ENCODE measurements at places on chromosomes 13 and 19.

DNA sequence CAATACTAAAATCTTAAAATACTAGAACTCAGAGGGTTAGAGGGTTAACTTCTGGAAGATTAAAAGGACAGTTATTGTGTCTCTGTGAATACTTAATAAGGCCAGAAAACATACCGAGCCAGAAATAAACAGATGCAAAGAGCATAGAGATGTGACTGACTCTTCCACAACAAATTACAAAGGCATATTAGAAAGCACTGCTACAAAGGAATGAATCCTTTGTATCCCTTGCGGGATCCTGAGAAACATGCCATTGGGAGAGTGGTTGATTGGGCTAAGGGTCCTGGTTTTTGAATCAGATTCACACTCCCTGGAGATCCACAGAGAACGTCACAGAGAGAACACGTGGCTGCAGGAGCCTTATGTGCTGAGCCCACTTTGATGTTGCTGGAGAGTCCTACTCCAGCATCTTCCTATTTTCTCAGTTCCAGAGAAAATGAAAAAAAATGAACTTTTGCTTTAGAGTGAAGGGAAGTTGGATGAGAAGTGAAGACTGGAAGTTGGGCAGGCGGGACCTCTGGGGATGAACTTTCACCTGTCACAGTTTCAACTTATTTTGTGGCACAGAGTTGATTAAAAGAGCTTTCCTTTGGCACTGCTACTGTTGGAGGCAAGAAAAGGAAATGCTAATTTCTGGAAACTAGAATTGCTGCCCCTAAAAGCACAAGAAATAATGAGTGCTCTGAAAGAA is 309.9 kb downstream of the DCT start:
- DNase-seq, result no peak

- no peak for DNase-seq
Measured at GRCh38 chr19:5078182-5078581, 109.3 kb downstream of the KDM4B start.

GRCh38 chr13:114328595-114328994 is 14.3 kb downstream of the CHAMP1 start:
- no peak for DNase-seq

DNA sequence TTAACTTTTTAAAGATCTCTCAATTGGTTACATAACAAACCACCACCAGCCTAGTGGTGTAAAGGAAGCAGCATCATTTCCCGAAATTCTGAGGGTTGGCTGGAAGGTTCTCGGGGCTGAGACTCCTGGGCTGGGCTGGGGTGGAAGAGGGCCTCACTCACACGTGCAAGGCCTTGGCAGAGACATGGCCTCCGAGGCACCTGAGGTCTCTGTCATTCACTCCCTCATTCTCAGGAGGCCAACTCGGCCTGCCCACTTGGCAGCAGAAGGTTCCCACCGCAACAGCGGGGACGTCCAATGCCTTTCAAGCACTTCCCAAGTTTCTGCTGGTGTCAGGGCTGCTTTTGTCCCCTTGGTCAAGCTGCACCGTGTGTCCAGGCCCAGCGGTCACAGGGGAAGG is 18.6 kb upstream of the RASA3 start:
- no peak for DNase-seq

DNA sequence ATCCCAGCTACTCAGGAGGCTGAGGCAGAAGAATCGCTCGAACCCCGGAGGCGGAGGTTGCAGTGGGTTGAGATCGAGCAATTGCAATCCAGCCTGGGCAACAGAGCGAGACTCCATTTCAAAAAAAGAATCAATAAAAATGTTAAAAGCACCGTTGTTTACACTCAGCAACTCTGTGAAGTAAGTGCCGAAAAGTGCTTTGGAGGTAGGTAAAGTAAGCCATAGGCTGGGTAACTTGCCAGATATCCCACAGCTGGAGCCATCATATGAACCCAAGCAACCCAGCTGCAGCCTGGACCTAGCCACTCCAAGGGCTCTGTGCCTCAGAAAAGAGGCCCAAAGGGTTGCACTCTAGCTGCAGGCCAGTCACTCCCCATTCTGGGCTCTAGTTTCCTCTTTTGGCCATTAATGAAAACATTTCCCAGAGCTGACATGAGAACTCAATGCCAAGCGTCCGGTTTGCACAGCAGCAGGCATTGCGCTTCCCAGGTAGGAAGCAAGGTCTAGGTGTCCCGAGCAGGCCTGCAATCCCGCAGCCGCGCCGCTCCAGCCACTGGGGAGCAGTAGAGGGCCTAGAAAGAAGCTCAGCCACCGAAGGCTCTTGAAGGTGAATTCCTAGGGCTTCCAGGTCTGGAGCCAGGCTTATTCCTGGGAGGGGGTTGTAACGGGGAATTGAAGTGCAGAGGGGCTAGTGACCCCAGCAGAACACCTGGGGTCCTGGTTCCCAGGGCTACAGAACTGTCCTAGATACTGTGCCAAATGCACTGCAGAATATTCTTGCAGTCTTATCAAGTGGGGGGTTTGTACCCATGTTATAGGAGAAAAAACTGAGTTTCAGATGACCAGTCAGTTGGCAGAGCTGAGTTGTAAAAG is 4.1 kb upstream of the CD79A start:
- DNase-seq, result no peak

DNA sequence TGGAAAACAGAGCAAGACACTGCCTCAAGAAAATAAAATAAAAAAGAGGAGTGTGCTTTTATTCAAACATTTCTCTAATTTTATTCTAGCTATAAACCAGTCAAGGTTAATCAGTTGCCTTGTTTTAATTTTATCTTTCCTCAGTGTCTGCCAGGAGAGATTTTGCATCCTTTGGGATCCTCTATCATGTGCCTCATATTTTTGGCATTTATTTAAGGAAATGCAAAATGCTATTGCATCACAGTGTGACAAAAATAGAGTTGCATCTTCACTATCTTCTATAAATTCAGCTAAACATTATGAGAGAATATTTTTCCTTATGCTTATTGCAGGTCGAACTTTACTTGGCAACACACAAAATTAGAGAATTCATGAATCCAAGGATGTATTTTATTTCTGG is 639.0 kb upstream of the KLF12 start:
- no peak for DNase-seq

DNA sequence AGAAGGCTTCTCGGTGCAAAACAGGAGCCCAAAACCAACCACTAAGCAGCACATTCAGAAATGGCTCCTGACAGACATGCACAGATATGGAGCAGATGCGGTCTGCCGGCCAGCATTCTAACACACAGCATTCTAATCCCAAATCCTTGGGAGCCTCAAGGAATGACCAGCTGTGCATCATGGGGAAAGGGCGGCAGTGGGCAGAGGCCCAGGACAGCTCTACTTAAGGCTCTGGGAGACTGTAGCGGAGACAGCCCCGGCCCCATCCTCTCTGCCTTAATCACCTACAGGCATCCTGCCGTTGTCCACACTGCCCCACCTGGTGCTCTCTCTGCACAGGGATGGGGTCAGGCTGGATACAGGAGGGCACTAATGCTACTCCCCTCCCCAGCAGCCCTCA is 1016.0 kb downstream of the UQCRFS1 start:
- no peak for DNase-seq

GRCh38 chr19:55079400-55080038 is 3.9 kb downstream of the EPS8L1 start:
- no peak for DNase-seq

DNA sequence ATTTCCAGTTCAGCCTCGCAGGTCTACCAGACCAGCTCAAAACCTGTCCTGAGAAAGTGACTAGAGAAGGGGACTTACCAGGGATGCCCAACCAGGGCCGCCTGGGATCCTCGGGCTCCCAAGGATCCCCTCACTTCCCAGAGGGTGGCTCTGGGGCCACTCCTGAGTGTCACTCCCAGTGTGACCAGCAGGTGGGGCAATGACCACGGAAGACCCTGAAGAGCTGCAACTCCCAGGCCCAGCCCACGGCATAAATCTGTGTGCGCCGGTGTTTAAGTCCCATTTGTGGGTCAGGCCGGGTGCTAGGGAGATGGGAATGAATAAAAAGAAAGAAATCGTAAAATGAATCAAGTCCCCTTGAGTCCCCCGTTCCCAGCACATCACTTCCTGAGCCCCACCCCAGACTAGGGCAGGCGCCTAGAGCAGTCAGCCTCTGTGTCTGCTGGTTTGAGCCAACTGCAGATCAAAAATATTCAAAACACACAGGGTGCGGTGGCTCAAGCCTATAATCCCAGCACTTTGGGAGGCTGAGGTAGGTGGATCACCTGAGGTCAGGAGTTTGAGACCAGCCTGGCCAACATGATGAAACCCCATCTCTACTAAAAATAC is 10.7 kb downstream of the PTGIR start:
- DNase-seq, result no peak

DNA sequence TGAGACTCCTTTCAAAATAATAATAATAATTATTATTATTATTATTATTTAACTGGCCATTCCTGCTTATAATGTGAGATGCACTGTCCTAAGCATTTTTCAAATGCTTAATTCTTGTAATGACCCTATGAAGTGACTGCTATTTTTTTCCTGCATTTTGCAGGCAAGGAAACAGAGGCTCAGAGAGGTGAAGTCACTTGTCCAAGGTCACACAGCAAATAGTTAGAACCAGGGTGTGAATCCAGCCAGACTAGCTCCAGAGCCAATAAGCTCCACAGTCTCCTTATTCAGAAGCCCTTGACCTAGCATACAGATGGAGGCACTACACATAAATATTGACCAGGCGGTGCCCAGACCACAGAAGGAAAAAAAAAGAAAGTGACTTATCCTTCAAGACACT is 77.5 kb upstream of the CACNA1A start:
- DNase-seq, result no peak

DNA sequence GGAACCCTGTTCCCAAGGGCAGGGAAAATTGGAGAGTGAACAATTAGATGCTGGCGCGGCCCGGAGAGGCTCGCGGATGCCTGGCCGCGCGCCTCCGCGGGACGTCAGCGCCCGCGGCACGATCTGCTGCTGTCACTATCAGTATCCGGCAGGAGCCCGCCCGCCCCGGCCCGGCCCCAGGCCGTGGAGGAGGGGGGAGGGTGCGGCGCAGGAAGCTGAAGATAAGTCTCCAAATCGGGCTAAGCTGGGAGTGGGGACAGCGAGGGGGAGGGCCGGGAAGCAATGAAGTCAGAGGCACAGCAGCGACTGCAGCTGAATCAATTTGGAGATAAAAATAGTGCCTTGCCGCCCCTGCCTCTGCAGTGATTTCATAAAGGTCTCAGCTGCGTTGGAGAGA is 441.5 kb upstream of the KLF12 start:
- DNase-seq, result no peak

DNA sequence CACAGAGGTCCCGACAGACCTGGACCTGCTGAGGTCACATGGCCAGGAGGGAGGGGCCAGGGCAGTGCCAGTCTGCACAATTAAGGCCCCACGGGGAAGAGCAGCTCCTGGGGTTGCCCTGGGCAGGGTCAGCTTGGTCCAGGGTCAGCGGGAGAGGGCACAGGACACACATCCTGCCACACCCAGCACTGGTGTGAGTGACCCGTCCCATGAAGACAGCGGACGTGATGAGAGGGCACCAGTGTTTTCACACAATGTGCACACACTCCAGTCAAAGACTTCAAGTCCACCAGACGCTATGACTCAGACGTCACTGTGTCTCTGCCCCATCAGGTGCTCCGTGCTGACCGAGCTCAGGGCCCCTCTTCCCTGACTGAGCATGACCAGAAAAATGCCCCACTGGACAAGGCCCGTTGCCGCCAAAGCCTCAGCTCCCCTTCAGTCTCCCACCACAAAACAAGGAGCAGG is 4.2 kb downstream of the TMEM259 start:
- no peak for DNase-seq

GRCh38 chr13:47168066-47168465 is 271.2 kb upstream of the HTR2A start:
- no peak for DNase-seq

DNA sequence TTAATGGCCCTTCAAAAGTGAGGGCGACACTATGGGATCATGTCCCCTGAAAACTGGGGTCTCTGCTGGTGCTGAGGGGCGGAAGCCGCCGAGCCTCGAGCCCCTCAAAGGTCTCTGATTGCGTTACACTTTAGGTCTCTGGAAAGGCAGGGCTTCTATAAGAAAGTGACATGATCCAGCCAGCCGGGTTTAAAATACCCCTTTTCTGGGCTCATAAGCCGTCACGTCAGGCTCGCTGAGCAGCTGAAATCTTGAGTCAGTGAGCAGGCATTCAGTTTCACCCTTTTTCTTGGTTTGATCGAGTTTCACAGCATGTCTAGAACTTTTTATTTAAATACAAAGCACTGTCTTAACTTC is 600 bp upstream of the HMGB1 start:
- no peak for DNase-seq

DNA sequence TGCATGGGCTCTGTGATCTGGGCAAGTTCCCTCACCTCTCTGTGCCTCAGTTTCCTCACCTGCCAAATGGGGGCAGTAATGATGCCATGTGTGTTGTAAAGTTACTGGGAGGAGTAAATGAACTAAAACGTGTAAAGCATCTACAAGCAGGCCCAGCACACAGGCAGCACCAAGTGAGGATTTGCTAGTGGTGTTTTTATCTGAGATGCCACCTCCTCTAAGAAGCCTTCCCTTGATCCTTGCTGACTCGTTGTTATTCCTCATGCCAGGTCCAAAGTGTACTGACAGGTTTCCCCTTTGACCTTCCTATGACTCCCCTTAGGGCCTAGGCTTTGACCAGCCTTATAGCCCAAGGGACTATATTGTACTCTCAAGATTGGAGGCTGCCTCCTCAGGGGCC is 1.5 kb upstream of the UQCRFS1 start:
- no peak for DNase-seq

DNA sequence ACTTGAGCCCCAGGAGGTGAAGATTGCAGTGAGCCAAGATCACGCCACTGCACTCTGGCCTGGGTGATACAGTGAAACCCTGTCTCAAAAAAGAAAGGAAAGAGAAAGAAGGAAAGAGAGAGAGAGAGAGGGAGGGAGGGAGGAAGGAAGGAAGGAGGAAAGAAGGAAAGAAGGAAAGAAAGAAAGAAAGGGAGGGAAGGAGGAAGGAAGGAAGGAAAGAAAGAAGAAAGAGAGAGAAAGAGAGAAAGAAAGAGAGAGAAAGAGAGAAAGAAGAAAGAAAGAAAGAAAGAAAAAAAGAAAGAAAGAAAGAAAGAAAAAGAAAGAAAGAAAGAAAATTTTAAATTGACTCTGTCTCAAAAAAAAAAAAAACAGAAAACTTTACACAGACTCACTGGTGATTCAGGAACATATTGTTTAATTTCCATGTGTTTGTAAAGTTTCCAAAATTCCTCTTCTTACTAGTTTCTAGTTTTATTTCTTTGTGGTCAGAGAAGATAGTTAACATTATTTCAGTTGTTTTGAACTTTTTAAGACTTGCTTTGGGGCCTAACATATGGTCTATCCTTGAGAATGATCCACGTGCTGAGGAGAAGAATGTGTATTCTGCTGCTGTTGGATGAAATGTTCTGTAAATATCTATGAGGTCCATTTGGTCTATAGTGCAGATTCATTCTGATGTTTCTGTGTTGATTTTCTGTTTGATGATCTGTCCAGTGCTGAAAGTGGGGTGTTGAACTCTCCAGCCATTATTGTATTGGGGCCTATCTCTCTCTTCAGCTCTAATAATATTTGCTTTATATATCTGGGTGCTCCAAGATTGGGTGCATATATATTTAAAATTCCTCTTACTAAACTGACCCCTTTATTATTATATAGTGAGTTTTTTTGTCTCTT is 204.4 kb upstream of the SERP2 start:
- DNase-seq, result no peak

GRCh38 chr13:91017669-91018053 is 329.8 kb upstream of the MIR17HG start:
- no peak for DNase-seq

- no peak for DNase-seq
Measured at GRCh38 chr13:30027569-30028455, 177.4 kb upstream of the UBL3 start.

GRCh38 chr13:110351636-110352420 is 44.7 kb downstream of the COL4A2 start:
- DNase-seq, result no peak
